ENCODE measurements at places on chromosomes 5 and 9.

DNA sequence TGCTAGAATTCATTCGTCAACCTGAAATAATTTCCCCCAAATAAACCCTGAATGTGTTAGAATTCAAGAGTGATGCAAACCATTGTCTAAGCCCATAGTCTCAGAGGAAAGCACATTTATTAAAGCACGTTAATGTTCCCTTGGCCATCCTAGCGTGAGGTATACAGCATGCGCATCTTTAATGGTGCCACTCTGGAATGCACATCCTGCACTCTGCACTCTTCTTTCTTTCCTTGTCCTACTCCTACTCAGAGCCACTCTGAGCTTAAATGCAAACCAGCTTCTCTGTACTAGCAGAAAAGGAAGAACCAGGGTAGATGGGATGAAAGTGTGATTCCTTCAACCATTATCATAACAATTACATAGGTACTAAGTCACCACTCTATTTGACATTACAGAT lies 50.4 kb downstream of the ARL15 start:
- no peak for DNase-seq

DNA sequence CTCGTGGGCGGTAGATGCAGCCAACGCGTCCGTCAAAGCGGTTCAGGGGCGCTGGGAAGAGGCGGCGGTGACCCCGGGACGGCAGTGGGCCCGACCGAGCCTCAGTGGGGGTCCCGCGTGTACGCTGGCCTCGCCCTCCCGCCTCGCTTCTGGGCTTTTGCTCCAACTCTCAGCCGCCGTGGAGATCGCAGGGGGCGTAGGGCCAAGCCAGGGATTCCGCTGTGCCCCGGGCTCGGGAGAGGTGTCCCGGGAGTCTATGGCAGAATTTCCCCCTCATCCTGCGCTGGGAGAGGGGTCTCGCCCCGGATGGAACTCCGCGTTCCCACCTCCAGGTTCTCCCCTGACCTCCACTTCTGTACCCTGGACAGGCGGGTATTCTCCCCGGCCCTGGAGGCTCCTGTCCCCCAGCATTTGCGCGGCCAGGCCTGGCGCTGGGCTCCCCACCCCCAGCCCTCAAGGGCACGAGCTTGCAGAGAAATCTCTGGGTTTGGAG lies 131.9 kb downstream of the MRPL36 start:
- no peak for DNase-seq

DNA sequence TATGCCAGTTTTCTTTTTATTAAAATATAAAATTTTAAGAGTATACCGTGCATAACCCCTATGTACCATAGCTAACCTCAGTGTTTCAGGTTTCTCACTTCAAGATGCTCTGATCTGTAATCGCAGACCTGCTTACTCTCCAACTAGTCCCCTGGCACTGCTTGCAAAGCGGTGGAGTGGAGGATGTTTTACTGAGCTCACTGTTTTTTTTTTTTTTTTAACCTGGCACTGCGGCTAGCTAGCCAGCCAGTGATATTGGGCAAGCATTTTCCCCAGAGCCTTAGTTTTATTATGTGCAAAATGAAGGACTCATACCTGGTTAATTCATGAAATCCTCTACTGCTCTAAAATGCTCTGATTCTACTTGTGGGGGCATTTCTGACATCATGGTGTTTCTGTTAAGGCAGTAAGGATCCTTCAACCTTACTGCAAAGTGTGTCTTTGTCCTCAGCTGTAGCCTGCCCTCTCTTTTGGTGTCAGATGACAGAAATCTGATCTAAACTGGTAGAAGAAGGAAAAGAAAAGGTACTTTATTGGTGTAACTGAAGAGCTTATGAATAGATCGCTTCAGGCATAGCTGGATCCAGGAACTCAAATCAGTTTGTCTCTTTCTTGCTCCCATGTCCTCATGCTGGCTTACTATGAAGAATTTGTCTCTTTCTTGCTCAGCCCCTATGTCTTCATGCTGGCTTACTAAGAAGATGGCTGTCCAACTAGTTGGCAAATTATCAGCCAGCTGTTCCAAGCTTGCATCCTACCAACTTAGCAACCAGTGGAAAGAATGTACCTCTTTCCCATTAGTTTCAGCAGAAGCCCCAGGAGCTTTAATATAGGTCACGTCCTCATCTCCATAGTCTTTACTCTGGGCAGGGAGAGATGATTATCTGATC lies 59.8 kb downstream of the DOCK2 start:
- DNase-seq = no peak

DNA sequence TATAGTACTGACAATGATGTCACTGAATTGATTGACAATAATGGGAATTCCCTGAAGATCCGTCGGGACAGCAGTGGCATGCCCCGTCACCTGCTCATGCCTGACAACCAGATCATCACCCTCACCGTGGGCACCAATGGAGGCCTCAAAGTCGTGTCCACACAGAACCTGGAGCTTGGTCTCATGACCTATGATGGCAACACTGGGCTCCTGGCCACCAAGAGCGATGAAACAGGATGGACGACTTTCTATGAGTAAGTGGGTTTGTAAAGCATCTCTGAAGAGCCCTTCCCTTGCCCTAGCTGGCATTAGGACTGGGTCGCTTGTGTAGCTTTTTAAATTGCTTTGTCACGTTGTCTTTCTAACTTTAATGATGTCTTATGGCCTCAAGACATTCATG lies 72.7 kb upstream of the WWC1 start:
- DNase-seq = no peak

GRCh38 chr5:75046366-75047142 lies 5.8 kb downstream of the GCNT4 start:
- DNase-seq = no peak

GRCh38 chr5:95664204-95664786 lies 17.7 kb downstream of the RFESD start:
- no peak for DNase-seq

- DNase-seq = no peak
Observed at GRCh38 chr9:70110194-70111041, 66.8 kb downstream of the MAMDC2 start.

- DNase-seq = no peak
Observed at GRCh38 chr9:108815156-108815555, 40.6 kb downstream of the ACTL7B start.

- DNase-seq = no peak
Observed at GRCh38 chr5:180135967-180136629, 64.5 kb upstream of the RNF130 start.

- no peak for DNase-seq
Observed at GRCh38 chr9:107707915-107708441, 218.4 kb upstream of the KLF4 start.

DNA sequence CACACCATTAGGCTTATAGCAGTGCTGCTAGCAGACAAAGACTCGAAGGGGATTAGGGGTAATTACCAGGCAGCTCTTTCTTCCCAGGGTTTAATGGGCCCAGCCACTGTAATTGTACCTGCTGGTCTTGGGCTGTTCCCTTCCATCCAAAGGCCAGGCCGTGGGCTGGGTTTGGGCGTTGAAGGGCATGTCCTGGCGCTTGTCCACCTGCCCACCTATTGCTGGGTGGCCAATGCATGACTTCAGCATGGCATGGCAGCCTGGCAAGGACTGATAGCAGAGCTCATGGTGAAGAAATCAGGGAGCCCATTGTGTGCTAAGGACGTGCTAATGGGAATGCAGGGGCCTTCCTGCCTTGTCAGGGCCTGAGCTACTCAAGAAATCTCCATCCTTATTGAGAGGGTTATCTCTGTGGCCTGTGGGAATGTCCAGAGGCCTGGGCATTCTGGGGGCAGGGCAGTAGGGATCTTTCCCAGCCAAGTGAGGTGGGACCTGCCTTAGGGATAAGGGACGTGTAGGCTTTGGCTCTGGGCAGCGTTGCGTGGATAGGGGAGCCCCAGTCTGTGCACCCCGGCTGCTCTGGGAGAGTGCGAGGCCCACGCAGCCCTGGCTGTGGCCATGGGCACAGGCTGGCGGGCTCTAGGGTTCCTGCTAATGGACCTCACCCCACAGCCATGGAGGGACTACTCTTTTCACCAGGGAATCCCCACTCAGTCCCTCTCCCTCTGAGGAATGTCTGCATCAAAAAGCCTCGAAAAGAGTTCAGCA lies 116.1 kb upstream of the PITX1 start:
- DNase-seq = no peak

- no peak for DNase-seq
Observed at GRCh38 chr5:87164409-87164808, 103.3 kb upstream of the RASA1 start.

DNA sequence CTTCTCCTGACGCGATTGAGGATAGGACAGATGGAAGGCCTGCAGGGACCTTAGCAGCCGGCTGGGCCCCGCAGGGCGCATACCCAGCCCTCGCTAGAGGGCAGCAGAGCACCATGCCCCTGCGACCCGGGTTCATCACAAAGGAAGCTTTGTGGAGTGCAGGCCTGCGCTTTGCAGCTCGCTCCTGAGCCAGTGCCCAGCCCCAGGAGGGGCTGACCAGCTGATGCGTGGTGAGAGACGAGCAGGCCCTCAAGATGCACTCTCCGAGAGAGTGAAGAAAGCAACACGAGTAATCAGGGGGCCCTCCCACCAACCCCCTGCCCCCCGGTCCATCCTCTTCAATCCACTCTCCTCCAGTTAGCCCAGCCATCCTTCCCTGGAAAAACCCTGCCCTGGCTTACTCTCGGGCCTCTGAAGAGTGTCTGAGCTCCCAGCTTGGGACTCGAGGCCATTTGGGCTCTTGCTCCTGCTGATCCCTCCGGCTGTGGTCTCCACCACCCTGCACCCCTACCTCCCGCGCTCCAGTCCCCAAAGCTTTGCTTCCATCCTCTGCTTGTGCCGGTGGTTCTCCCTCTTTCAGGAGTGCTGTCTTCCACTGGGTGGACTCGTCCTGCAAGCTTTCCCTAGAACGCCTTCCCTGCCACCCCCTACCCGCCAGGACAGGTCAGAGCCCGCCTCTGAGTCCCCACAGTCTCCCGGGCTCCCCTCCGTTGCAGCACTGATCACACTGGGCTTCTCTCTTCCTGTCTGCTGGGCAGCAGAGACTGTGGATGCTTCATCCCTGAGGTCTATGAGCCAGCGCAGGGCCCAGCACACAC lies 9.1 kb upstream of the KIF12 start:
- DNase-seq = peak; percentile 24

DNA sequence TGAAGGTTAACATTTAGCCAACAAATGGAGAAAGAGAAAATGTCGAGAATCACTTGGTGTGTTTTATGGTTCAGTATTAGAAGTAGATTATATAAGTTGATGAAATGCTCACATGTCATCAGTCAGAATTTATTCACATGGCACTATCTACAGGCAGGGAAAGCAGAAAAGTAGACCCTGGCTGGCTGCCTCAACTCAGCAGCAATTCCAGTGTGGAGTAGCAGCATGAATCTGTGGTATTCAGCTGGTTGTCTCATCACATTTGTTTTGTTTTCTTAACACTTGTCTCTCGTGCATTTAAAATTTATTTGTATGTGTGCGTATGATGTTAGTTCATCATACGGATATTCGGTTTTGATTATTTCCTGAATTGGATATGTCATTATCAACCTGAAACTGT lies 153.5 kb upstream of the OR13F1 start:
- DNase-seq = no peak

- DNase-seq = peak; percentile 20
Observed at GRCh38 chr5:139385061-139386049, 2.3 kb upstream of the SLC23A1 start.

DNA sequence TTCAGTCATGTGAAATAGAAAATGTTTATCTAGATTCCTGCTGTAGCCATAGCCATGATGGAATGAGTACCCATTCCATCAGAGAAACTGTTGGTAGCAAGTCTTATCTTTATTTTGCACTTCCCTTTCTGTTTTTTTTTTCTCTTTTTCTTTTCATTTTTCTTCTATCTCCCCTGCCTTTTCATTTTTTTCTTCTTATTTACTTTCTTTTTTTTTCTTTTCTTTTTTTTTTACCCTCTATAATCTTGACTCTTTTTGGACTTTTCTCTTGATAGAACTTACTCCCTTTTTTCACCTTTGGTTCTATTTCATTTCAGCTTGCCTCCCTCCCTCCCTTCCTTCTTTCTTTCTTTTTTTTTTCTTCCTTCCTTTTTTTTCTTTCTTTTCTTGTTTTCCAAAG lies 15.4 kb downstream of the SLC25A46 start:
- DNase-seq = no peak

- no peak for DNase-seq
Observed at GRCh38 chr9:6243746-6244145, 28.1 kb downstream of the IL33 start.

DNA sequence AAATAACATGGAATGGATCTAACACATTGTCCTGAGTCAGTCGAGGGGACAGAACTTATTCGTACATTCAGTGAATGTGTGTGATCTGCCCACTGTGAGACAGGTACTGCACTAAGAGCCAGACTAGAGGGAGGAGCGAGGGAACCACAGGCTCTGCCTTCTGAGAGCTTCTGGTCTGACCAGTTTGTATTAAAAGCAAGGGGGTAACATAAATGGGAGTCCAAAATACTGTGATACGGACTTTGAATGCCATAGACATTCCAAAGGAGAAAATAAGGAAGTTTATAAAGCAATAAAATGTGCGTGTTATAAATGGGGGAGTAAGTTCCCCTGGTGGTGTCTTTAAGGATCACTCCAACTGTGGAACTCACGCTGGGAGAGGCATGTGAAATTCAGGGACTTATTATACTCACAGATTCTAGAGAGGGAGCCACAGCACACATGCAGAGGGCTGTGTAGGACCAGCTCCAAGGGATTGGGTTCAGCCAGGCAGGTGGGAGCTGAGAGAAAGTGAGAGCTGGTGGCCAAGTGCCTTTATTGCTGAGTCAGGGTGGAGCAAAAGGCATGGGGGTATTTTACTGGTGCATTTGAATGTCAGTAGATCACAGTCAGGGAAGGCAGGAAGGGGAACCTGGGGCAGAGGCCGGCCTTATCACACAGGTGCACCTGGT lies 186.5 kb upstream of the WWC1 start:
- DNase-seq = no peak

- DNase-seq = peak; percentile 65
Observed at GRCh38 chr9:32251539-32251938, 132.9 kb upstream of the ACO1 start.

DNA sequence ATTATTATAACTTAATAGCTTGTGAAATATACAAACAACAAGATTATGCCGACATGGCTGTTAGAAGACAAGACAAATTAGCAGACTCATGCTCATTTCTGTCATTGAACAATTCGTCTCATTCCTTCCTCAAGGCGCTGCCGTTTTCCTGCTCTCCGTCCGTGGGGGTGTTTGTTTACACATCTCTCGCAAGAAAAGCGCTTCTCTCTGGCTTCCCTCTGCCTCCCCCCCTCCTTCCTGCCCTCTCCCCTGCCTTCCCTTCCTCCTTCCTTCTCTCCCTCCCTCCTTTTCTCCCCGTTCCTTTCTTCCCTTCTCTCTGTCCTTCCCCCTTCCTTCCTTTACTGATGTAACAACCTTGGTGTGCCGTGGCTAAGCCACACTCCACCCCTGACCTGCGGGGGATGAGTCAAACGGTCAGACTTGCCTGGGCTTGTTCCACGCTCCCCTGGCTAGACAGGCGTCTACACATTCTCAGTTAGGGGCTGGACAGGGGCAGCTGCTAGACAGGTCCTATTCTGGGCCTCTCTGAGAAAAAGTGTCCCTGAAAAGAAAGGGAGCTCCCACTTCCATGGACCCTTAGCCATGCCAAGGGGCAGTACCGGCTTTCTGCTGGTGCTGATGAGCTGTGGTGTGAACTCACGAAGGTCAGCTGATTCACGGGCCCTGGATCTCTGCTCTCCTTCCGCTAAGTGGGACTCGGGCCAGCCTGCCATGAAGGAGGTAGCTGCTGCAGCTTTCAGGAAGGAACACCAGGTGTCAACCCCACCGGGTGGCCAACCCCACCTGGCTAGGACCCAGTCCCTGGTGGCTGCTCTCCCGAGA lies 32.0 kb upstream of the SPTLC1 start:
- DNase-seq = peak; percentile 42
